ENCODE measurements at places on chromosomes 3 and 15. TPM values are rescaled to one million over a fixed set of nuclear protein-coding genes. Genes with fewer than 3 reads are reported as not detected.

- no peak for DNase-seq
Observed at GRCh38 chr3:40524222-40524567, 565 bp upstream of the ZNF621 start.

Gene CCDC39
- total RNA-seq, result not detected

- DNase-seq, result no peak
Observed at GRCh38 chr3:181694805-181695660, 16.7 kb upstream of the SOX2 start.

GRCh38 chr3:1072041-1072440 lies 20.8 kb upstream of the CNTN6 start:
- no peak for DNase-seq

- no peak for DNase-seq
Observed at GRCh38 chr15:34701536-34701935, 53.3 kb downstream of the GJD2 start.

Gene RPP25
- total RNA-seq, result 7.5 TPM

DNA sequence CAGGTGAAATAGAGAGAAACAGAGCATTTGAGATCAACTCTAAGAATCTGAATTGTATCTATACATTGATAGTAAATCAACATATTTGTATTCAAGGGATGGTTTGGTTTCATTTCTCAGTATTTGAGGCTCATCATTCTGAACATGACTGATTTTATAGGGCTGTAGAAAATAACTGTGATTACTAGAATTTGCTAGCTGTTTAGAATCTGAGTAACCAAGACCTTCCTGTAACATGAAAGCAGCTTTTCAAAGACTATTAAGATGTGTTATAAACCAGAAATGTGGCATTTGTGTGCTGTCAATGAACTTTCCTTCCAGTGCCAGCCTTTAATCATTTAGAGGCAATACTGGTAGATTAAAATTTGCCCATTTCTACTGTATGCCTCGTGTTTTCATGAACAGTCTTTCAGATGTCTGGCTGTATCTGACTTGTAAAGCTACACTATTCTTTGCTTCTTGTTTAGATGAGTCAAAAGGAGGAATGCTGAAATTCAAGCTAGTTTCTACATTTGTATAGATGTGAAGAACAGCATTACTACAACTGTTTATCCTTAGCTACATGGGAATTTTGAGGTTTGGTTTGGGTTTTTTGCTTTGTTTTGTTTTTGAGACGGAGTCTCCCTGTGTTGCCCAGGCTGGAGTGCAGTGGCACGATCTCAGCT lies 137.3 kb upstream of the BHLHE40 start:
- no peak for DNase-seq

- no peak for DNase-seq
Observed at GRCh38 chr15:44736181-44736765, at the start of gene TRIM69. TSS of gene TRIM69 (plus strand) at chr15:44736528. CDS start at chr15:44736705, 177 bp downstream.

Gene TMC3
- not detected for total RNA-seq

- no peak for DNase-seq
Observed at GRCh38 chr3:31197941-31198340, 303.5 kb upstream of the GADL1 start.

Gene PLCL2
- 36.8 TPM for total RNA-seq

GRCh38 chr3:170024581-170024980 lies 13.2 kb upstream of the GPR160 start:
- no peak for DNase-seq

Gene CHRNA7
- total RNA-seq, result 0.55 TPM

GRCh38 chr3:78116874-78117273 lies 1077.0 kb downstream of the ROBO2 start:
- no peak for DNase-seq

GRCh38 chr3:45599984-45600650 lies 5.6 kb downstream of the LIMD1 start:
- no peak for DNase-seq

GRCh38 chr3:81245043-81245442 lies 516.4 kb downstream of the GBE1 start:
- no peak for DNase-seq
